ENCODE measurements at places on chromosomes 7 and 10.
A peak's percentile ranks its signal among the peaks of the same experiment; 100 is the strongest.

DNA sequence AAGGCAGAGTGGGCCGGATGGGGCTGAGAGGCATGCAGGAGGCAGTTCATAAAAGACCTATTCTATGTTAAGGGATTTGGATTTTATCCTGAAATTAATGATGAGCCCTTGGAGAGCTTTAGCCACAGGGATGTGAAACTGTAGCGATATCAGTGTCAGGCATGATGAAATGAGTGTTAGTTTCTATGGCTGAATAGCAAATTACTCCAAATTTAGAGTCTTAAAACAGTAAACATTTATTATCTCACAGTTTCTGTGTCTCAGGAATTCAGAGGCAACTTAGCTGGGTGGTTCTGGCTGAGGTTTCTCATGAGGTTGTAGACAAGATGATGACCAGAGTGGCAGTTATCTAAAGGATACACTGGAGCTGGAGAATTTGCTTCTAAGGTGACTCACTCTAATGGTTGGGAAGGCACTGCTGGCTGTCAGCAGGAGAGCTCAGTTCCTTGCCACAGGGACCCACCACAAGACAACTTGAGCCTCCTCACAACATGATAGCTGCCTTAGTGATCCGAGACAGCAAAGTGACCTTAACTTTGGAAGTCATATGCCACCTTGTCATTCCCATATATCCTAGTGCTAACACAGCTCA is 36.7 kb upstream of the SFTPD start:
- no peak for DNase-seq

DNA sequence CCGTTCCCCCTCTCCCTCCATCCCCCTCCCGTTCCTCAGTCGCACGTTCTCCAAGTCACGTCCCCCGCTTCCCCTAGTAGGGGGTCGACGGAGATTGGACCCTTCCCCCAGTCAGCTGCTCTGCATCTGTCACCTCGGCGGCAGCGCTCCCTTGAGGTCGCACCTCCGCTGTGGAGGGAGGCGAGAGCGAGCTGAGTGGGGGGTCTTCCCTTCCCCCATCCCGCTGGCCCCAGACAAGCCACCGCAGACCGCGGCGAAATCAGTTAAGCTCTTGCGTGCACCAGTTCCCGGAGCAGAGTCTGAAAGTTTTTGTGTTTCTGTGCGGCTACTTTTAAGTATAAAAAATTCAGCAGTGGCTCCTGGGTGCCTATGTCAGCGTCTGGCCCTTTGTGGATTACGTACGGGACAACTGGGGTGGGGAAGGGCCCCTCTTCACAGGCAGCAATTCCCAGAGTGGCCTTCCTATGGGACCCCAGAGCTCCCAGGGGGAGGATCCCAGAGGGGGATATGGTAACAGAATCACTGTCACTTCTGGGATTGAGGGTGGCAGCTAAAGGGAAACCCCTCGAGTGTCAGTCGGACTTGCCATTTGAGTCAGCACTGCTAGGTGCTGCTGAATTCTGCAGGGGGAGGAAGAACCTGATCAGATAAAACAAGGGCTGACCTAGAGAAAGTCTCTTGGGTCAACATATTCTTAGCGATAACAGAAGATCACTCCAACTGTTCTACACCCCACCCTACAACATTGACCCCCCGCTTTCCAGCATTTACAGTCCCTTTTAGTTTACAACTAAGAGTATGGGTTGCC is 12.5 kb upstream of the DDIT4 start:
- peak; percentile 49 for DNase-seq

DNA sequence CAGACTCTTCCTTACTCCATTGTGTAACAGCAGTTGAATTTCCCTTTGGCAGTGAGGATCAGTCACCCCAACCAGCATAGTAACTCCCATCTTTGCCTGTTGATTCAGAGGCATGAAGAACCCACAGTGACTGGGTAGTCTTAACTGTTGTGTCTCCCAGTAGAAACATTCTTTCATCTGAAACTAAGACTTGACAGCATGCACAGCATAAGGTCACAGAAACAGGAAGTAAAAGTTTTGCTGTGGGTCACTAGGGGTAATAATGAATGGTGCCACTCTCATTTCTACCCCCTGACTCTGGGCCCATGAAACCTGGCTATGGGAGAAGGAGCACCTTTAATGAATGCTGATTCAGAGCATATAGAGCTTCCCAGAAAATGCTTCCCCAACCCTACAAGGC is 8.3 kb upstream of the FRMPD2 start:
- no peak for DNase-seq

- no peak for DNase-seq
Measured at GRCh38 chr10:86547296-86547695, 25.7 kb upstream of the WAPL start.

DNA sequence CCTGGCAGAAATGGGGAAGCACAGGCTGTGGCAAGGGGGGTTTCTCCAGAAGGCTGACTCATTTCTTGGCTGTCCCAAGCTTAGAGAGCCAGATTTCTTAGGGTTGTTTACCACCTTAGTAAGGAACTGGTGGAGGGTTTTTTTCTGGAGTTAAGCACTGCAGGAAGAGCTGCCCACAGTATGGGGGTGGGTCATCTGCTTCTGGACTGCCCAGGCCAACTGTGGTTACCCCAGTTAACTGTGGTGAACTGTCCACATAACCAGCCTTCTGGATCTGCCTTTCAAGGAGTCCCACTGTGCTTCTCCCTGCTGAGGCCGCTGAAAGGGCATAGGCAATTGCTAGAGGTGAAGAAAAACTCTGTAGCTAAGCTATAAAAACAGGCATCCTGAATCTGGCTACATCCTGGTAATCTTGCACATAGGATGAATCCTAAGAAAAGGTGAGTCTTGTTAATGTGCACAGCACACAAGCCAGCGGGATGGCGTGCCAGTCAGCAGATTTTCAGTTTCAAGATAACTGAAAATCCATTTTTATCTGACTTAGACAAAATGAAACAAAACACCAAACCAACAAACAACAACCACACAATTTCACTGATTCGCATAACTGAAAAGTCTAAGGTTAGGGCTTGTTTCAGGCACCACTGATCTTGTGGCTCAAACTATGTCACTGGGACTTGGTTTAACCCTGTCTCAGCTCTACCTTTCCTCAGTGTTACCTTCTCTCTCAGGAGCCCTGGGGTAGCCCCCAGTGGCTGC is 21.6 kb upstream of the TSPAN33 start:
- DNase-seq, result peak; percentile 33

GRCh38 chr7:27192546-27193334 is 7.2 kb downstream of the HOXA13 start:
- no peak for DNase-seq

- DNase-seq, result no peak
Measured at GRCh38 chr7:108794466-108794865, 224.8 kb downstream of the DNAJB9 start.

GRCh38 chr10:5904227-5904626 is 14.2 kb downstream of the FBH1 start:
- DNase-seq, result no peak

DNA sequence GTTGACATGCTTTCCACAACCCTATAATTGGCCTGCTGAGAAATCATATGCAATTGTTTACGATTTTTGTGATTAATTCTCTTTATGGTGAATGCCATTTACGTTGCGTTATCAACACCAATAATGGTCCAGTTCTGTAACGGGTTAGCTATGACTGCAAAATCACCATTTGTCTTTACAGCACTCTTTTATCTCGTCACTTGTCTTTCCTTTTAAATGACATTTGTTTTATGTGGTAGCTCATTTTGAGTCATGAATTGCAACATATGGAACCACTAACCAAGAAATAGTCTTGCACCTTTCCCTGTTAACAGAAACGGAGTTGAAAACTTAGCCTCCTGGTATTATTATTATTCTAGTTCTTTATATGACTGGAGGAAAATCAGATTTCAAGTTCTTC is 3.1 kb upstream of the KIAA1217 start:
- no peak for DNase-seq

DNA sequence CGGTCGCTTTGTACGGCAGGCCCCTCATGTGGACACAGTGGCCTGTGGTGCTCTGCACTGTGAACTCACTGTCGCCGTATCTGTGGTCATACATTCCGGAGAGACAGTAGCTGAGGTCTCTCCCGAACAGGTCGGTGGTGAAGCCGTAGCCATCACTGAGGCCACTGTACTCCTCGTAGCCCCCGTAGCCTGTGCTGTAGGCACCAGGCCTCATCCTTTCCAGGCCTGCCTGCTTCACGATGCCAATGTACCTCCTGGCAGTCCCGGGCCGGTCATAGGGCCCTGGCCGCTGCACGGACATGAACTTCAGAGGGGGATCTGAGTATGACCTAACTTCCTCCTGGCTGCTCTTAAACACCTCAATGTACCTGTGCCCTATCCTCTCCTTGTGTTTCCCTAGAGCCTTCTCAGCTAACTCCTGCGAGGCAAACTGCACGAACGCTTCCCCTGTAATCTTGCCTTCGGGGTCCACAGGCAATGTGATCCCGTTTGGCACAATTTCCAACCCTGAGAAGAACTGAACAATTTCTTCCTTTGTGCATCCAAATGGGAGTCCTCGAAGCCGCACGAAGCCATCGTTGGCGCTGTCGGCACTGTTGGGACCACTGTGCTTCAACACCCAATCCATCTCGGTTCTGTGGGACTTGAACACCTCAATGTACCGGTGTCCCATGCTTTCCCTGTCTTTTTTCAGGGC is 15.7 kb downstream of the FXYD4 start:
- DNase-seq, result no peak

GRCh38 chr10:22753786-22754185 is 39.4 kb upstream of the PIP4K2A start:
- no peak for DNase-seq

- DNase-seq, result no peak
Measured at GRCh38 chr7:94660006-94660405, 4.1 kb upstream of the SGCE start.

Data from naive B cell (primary cell).